ENCODE measurements at places on chromosomes 5 and 9.

DNA sequence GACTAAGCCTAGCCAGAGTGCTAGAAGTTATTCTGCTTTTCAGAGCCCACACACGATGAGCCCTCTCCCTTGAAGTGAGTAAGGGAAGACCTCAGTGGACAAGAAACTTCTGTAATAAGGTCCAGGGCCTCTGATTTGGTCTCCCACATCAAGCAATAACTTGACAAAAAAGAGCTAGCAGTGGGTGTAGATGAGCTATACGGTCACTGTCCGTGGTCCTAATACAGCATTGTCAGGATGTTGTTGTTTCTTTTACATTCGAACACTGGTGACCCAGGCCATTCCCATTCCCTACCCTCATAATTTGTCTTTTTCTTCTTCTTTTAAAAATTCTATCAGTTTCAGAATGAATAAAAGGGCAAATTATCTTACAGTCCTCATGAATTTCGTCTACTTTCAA, 5.2 kb downstream of the PCSK1 start:
- no peak for DNase-seq

- DNase-seq = no peak
These were observed 511.1 kb downstream of the EBF1 start for GRCh38 chr5:158588617-158589016.

DNA sequence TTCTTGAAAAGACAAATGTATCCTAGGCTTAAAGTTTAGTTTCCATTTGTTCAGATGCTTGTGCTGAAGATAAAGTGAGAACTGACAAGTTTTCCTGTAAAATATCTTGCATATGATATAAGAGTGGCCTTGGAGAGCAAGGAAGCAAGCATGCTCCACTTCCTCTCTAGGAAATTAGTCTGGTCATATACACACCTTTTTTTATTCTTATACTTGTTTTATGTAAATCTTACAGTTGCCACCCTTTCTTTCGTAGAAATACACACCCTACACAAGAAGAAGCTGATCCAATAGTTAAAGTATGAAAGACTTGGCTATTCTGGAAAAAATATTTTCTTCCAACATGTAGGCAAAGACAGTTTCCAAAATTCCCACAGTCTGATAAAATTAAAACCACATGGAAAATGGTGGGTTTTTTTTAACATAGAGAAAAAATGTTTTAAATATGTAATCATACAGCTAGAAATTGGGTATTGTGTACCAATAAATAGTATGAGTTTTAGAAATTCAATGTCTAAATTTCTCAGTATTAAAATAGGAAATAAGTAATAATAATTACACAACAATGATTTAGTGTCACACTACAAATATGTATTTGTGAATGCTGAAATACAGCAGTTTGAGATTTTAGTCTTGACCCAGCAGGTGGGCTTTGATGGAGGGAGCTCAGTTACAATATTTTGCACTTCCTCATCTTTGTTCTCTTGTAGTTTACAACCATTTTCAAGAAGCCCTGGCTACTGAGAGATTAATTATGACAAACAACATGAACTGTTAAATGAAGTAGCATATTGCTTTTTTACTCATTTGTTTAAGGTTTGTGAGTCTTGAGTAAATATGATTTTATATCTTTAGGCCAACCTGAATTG, 185.7 kb upstream of the GNA14 start:
- no peak for DNase-seq

DNA sequence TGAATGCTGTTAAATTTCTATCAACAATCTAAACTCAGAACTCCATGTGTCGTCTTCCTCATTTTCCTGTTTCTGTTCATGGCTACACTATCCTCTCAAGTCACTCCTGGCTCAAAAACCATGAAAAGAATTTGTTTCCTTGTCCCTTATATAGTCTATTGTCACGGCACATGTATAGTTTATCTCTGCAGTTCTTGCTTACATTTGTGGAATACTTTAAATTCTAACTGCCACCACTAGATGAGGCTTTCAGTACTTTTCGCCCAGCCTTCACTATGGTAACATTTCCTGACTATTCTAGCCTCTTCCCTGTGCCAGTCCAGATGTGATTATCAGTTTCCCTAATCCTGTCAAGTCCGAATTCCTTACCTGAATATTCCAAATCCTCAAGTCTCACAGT, 34.6 kb downstream of the PKD2L2 start:
- DNase-seq = no peak

- no peak for DNase-seq
These were observed 42.5 kb downstream of the TMEM174 start for GRCh38 chr5:73215531-73215890.

DNA sequence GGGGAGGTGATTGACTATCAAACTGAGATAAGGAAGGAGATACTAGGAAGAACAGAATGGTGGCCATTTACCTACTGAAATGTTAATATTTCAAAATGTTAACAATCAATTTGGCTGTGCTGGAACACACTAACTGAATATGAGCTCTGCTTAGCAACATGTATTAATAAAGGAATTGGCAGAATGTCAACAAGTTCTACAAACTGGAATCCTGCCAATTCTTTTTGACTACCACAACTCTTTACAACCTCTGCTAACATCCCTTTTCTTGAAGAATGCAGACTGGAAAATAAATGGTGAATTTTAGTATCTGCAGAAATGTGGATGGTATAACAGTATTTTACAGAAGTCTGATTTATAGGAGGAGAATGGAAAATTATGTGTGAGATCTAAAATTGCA, 446.4 kb downstream of the ISL1 start:
- DNase-seq = no peak
